ENCODE measurements at places on chromosomes 2 and 18.

DNA sequence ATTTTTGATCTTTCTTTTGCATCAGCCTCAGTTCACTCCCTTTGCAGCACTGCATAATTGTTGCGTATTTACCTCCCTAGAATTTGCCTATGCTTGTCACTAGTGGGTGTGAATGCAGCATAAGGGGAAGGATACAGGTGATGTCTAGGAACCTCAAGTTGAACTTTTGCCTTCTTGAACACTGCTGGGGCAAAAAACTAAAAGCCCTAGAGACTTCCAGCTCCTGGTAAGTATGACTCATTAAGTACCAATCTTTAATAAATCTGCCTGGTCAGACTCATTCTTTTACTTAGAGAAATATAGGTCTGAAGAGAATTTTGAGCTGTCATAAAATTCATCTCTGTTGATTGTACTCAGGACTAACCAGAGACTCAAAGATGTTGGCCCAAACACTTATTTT, 547.3 kb upstream of the FANCL start:
- no peak for DNase-seq

GRCh38 chr2:203887677-203888076, 20.1 kb downstream of the CTLA4 start:
- no peak for DNase-seq

DNA sequence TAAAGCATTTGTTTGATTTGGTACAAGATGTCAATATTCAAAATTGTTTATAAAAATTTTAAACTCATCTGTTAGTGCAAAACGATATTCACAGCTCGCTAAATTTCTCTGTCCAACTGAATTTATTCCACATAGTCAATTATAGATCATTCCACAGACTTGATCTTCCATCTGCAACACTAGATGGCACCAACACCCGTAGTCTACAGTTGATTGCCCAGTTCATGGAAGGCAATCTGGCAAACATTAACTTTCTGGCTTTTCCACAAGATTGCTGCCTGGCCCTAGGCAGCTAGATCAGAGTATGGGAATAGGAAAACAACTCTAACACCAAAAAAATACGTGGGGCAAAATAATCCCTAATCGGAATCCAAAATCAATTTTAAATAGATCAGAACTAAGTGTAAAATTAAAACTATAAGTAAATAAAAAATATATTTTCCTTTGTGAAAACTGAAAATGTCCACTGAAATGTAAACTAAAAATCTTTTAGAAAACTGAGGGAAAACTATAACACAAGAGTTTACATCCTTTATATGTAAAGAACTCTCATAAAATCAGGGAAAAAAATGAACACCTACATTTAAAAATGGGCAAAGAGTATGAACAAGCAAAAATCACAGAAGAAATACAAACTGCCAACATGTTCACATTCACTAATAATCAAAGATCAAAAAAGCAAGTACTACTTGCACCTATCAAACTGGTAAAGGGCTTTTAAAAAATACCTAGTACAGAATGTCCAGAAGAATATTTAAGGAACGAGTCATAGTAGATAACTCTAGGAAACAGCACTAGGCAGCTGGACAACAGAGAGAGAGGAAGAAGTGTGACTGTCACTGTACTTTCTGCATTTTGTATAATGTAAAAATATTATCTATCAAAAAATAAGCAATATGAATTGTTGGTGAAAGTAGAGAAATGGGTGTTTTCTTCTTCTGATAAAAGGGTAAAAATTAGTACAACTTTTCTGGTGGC, 35.0 kb downstream of the RTN4 start:
- DNase-seq = peak; percentile 72

DNA sequence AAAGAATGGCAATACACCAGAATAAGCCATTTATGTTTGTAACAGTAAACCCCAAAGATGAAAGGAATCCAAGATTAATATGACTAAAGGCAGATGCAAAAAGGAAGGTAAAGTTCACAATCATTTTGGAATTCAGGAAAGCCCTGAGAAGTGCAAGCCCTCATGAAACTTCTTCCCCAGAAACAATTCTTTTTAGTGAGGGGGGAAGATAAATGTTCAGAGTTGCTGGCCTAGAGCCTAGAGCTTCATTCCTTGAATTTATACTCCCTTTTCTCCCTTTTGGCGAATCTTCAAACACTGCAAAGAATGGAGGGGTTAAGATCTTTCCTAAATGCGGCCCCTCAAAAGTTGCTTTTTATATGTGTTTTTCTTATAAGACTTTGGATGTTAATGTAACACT, 368.8 kb downstream of the MEIS1 start:
- DNase-seq = no peak

- DNase-seq = peak; percentile 74
Observed at GRCh38 chr2:9565436-9566153, 10.0 kb upstream of the ADAM17 start.

- DNase-seq = no peak
Observed at GRCh38 chr2:8080063-8080462, 601.8 kb upstream of the ID2 start.

- no peak for DNase-seq
Observed at GRCh38 chr2:212387146-212387545, 151.5 kb downstream of the ERBB4 start.

- DNase-seq = no peak
Observed at GRCh38 chr2:95309599-95309998, 12.5 kb downstream of the KCNIP3 start.

- DNase-seq = no peak
Observed at GRCh38 chr2:237571551-237571950, 5.2 kb downstream of the PRLH start.

Measured in SW 1271 (cell line).